ENCODE measurements at places on chromosomes 2 and 18.

- no peak for DNase-seq
These were observed 109.0 kb upstream of the EPAS1 start for GRCh38 chr2:46188041-46188716.

DNA sequence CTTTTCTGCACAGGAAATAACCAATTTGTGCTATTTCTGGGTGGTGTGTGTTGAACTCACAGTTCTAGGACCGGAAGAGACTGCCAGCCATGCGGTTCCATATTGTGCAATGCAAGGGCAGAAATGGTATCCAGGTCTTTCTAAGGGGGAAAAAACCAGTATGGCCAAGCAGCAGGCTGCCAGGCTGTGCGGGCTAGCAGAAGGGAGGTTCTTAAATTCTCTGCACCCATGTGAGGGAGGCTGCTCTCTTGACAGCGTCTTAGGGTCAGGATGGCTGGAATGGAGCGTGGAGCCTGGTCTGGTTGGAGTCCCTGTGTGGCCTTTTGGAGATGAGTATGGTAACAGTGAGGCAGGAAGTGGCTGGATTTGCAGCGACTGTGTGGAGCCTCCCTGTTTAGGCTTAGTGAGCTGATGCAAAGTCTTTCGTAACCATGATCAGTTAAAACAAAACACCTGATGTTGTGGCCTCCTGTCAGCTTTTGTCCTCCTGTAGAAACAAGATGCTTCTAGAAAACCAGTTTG, 52.6 kb downstream of the NCK2 start:
- no peak for DNase-seq

DNA sequence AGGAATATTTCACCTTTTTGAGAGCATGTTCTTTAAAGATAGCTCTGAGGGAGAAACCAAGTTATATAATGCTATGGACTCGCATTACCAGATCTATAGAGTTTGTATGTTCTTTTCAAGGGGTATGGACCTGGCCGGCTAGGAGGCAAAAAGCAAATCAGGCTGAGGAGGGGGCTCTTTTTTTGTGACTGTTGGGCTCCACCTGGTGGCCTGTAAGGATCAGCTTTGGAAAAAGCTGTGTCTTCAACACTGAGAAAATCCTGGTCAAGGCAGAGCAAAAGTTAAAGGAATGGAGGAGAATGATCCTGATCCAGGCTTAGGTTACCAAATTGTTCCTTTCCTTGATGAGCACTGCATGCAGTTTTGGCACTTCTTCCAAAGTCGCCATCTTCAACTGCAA, 180.5 kb downstream of the DIS3L2 start:
- DNase-seq, result peak; percentile 44

- no peak for DNase-seq
These were observed 158.5 kb downstream of the INSIG2 start for GRCh38 chr2:118246726-118247125.

- no peak for DNase-seq
These were observed 128.1 kb upstream of the PDE1A start for GRCh38 chr2:182554950-182555349.

- no peak for DNase-seq
These were observed 27.1 kb upstream of the KLF11 start for GRCh38 chr2:10016001-10016801.

- no peak for DNase-seq
These were observed 8.7 kb downstream of the IMPA2 start for GRCh38 chr18:11989966-11990380.

GRCh38 chr2:31302940-31303563, 69.1 kb downstream of the EHD3 start:
- no peak for DNase-seq

DNA sequence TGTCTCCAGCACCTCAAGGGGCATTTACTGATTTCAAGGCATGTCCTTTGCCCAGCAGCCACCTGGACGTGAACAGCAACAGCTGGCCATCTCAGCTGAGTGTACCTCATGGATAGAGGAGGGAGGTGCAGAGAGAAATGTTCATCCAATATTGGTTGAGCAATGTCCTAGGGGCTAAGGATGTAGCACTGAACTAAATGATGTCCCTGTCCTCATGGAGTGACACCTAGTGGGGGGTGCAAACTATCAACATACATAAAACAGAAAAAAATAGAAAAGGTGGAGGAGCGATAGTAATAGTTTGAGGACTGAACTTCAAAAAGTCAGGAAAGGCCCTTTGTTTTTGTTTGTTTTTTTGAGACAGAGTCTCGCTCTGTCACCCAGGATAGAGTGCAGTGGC, 4.8 kb upstream of the UGGT1 start:
- DNase-seq, result no peak

GRCh38 chr2:120012363-120012762, 514 bp upstream of the EPB41L5 start:
- DNase-seq, result no peak

DNA sequence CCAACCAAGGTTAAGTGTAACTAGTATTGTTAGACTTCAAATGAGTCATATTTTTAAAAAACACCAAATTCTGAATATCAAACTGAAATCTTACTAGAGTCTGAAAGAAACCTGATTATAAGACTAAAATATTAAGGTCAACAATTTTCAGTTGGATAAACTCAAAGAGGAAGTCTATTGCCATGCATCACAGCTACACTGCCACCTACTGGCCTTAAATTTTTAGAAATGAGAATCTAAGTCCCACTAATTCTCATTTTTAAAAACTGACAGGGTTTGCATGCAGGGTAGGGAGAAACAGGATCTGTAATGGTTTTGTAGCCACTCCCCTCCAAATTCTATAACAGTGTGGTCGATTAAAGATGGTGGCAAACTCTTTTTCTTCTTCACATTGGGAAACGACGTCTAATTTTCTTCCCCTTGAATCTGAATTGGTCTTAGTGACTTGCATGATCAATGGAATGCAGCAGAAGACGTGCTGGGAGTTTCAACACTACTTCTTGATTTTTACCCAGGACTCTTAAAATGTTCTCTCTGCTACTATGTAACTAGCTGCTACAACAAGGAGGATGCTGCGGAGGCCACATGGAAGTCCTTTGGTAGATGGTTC, 176.1 kb upstream of the SESTD1 start:
- DNase-seq, result peak; percentile 16

DNA sequence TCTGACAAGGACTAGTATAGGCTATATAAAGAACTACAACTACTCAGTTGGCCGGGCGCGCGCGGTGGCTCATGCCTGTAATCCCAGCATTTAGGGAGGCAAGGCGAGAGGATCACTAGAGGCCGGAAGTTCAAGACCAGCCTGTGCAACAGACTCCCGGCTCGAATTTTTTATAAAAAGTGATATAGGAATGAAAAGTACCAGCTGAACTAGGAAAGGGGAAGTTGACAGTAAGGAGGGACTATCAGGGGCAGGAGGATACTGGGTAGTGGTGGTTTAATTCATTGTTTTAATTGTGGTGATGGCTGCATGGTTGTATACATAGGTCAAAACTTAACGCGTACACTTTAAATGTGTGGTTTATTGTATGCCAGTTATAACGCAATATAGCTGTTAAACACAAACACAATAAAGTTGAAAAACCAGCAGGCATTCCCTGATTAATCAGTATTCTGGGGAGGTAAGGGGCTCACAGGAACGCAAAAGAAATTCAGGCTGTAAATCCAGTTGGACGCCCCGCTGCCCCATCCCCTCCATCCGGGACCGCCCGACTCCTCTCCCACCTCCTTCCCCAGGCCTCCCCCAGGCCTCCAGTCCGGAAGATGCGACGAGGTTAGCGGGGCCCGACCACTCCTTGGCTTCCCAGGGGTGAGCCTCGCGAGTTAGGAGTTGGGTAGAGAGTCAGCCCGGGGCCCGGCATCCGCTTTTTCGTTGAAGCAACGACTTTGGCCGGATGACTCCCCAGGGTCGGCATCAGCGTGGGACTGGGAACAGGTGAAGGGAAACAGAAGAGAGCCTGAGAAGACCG, 746 bp upstream of the POLR1B start:
- DNase-seq, result peak; percentile 88

DNA sequence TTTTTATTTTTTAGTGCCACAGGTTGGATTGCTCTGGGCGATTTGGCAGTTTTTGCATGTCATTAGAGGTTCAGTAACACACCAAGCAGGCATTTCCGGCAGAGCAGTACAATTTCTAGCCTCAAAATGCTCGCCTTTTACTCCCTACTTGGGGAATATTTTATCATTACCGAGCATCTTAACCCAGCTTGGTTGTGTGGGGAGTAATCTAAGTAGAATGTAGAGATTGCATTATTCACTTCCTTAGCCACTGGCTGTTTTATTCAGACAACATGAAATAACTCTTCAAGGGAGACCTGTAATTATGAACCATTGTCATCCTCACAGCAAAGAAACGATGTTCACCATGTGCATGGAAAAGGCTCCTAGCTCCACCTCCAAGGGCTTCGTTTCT, 13.1 kb downstream of the GRP start:
- DNase-seq, result no peak

GRCh38 chr2:72581560-72582181, 244.2 kb downstream of the EXOC6B start:
- no peak for DNase-seq

- DNase-seq, result no peak
These were observed 18.9 kb downstream of the ADI1 start for GRCh38 chr2:3500326-3500899.

DNA sequence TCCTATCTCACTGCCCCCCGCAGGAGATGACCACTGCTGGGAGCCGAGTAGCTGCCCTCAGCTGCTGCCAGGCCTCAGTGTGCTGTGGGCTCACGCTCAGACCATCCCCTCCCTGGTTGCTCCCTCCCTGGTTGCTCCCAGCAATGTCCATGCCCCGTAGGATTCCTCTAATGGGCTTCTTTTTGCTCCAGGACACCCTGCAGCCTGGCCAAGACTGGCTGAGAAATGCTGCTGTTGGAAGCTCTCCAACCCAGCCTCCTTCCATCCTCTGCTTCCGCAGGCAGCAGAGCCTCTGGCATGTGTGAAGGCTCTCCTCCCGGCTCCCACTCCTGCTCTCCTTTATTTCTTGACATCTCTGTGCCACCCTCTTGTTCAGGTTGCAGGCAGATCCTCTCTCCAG, 48.6 kb downstream of the SOX11 start:
- no peak for DNase-seq

- no peak for DNase-seq
These were observed 62.7 kb downstream of the ASAP2 start for GRCh38 chr2:9269295-9269694.

- DNase-seq, result no peak
These were observed 7.4 kb upstream of the EXOC6B start for GRCh38 chr2:72833084-72833714.

- DNase-seq, result no peak
These were observed 40.1 kb downstream of the CRACDL start for GRCh38 chr2:98895901-98896300.

DNA sequence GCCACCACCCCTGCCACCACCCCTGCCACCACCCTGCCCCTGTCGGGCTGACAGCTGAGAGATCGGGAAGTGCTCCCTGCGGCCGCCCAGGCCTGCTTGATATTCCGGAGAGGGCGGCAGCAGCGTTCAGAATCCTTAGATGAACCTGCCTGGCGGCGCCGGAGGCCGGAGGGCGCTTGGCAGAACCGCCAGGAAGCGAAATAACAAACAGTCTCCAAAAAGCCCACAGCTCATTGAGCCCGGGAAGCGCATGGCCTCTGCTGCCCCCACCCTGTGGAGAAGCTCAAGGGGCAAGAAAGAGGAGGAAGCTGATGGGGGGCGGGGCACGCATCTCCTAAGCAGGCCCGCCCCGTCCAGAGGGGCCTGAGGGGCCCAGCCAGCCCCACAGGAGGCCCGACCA, 92.2 kb upstream of the MBOAT2 start:
- no peak for DNase-seq

GRCh38 chr2:79960035-79960434, 344.5 kb downstream of the LRRTM1 start:
- DNase-seq, result no peak

GRCh38 chr2:145691659-145692058, 1171.7 kb upstream of the ZEB2 start:
- no peak for DNase-seq

DNA sequence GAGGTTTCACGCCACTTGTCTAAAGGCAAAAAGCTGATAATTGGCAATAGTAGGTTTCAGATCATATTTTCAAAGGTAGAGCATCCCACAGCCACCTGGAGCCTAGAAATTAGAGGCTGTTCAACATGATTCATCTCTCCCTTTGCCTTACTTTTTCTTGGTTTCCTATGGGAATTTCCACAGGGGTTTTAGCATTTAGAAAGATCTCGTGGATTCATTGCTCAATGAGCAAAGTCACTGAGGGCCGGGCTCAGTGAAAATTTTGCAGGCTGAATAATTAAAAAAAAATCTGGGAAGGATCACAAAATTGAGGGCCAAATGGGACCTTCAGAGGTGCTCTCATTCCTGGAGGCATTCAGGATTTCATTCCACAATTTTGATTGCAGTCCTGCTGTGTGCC, 137.1 kb downstream of the VAPA start:
- no peak for DNase-seq

DNA sequence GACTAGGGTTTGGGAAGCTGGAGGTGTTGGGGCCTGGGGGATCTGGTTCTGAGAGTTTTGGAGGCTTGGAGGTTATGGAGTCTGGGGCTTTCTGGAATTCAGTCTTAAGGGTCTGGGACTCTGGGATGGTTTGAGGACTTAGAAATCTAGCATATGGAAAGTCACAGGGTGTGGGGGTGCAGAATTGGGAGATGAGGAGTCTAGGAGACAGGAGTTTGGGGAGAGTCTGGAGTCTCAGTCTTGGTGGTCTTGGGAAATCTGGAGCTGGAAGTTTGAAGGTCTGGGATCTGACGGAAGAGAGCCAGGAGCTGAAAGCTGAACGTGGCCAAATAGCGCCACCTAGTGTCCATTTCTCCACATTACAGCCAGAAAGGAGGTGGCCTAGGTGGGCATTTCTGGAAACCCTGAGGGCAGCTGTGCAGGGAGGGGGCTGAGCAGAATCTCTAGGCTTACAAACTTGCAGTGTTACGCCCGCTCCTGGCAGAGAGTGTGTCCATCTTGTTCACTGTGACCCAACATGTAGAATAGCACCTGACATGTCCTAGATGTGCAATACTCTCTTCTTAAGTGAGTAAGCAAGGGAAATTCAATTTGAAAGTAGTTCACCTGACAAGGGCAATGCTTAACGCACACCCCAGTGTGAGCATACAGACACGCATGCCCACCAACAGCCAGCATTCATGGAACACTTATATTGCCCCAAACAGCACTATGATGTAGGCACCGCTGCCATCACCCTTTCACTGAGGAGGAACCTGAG, 204.8 kb downstream of the TFCP2L1 start:
- DNase-seq, result peak; percentile 72
